ENCODE measurements at places on chromosomes 1 and 21.

DNA sequence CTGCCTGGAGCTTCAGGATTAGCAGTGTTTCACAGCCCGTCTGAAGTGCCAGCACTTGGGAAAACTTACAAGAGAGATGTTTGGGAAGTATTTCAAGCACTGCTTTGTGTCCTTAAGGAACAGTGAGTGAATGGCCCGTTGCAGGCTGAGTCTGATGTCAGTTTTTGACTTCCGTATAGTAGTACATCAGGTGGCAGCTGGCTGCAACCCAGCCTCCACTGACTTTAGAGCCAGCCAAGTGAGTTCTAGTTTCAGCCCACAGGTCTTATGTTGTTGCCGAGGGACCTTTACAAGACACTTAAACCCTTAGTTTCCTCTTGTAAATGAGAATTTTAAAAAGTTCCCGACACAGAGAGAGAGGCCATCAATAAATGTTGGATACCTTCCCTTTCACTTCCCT is 35.0 kb downstream of the UCK2 start:
- no peak for DNase-seq

DNA sequence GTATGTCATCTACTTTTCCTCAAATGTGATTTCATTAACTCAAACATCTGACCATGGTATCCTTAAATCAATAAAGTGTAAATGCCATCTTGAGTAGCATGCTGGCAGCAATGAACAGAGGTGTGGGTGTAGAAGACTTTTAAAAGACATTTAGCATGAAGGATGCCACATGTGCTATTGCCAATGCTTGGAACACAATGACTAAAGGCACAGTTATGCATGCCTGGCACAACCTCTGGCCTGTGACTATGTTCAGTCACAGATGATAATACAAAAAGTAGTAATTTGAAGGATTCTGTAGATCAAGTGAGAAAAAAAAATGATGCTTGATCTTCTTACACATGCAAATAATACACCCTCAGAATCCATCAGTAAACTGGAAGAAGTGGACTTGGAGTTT is 938.9 kb upstream of the ADGRL4 start:
- DNase-seq, result no peak

- DNase-seq, result no peak
These were observed 2.7 kb downstream of the PIK3CD start for GRCh38 chr1:9654051-9654833.

- DNase-seq, result no peak
These were observed 62.0 kb downstream of the TNN start for GRCh38 chr1:175129644-175129996.

GRCh38 chr1:5814046-5814619 is 178.1 kb downstream of the NPHP4 start:
- DNase-seq, result no peak

GRCh38 chr21:44352253-44352860 is 1.1 kb upstream of the TRPM2 start:
- no peak for DNase-seq

DNA sequence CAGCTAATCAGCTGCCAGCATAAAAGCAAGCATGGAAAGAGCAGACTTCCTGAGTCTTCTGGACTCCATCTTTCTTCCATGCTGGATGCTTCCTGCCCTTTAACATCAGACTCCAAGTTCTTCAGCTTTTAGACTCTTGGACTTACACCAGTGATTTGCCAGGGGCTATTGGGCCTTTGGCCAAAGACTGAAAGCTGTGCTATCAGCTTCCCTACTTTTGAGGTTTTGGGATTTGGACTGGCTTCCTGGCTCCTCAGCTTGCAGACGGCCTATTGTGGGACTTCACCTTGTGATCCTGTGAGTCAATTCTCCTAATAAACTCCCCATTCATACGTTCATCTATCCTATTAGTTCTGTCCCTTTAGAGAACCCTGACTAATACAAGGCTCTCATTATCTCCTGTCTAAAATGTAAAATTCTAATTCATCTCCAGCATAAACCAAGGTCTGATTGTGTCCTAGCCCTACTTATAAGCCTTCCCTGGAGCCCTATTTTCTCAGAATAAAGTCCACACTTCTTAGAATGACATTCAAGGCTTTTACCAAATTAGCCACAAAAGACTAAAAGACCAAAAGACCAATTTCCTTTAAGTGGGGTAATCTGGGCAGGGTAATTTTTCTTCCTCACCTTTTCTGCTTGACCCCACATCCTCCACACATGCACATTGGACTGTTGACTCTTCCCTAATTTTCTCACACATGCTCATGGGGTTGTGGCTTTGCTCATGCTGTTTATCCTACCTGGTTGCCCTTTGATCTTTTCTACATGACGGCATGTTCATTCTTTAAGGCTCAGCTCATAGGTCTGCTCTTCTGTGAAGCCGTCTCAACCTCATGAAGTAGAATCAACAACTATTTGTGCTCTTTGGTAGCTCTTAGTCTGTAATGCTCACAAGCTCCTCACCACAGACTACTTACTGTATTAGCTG is 18.1 kb upstream of the ENAH start:
- no peak for DNase-seq

DNA sequence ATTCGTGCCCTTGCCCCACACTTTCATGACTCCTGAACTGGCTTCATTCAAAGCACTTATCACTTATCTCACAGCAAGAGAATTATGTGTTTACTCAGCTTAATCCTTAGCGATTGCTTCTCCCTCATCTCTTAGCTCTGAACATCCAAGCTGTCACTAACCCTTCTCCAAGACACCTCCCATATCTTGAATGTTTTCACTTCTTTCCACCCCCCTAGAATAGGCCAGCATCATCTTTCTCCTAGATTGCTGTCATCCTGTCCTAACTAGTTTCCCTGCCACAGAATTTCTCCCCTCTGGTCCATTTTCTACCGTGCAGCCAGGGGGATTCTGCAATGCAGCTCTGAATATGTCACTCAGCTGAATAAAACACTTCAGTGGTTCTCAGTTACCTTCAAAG is 68.6 kb upstream of the SPATA6 start:
- DNase-seq, result no peak

DNA sequence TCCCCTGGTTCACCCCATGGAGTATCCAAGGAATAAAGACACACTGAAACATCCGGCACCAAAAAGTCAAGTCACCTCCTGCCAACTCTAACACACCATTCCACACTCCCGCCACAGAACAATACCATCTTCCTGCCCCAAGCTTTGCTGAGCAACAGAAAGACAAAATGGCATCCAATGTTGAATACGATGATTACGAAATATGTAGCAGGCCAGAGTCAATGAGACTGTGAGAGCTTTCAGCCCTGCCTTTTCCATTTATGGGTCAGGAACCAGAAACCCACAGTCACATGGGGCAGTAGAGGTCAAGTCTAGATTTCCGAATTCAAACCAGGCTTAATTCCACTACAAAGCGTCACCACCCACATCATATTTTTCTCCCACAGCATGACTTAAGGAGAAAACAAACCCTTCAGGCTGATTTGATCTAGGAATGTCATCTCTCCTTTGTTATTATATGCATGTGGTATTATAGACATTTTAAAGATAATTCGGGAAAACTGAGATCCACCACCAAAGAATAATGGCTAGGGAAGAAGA is 249.8 kb downstream of the SETD4 start:
- no peak for DNase-seq

- no peak for DNase-seq
These were observed 1.5 kb upstream of the SPATC1L start for GRCh38 chr21:46185716-46186115.

GRCh38 chr1:31658721-31659120 is 14.0 kb upstream of the PEF1 start:
- no peak for DNase-seq

- no peak for DNase-seq
These were observed 17.6 kb downstream of the NFASC start for GRCh38 chr1:204888294-204888693.

DNA sequence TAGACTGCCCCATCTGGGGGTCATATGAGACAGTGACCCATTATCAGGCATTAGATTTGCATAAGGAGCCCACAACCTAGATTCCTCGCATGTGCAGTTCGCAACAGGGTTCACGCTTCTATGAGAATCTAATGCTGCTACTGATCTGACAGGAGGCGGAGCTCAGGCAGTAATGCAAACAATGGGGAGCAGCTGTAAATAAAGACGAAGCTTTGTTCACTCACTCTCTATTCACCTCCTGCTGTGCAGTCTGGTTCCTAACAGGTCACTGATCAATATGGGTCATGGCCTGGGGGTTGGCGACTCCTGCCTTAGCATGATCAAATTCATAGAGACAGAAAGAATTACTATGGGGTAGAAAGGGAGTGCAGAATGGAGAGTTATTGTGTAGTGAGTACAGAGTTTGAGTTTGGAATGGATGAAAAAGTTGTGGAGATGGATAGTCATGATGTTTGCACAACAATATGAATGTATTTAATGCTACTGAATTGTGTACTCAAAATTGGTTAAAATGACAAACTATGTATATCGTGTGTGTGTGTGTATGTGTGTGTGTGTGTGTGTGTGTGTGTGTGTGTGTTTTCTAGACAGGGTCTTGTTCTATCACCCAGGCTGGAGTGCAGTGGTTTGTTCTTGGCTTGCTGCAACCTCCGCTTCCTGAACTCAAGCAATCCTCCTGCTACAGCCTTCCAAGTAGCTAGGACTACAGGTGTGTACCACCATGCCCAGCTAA is 42.2 kb downstream of the BTF3L4 start:
- DNase-seq, result peak; percentile 18

DNA sequence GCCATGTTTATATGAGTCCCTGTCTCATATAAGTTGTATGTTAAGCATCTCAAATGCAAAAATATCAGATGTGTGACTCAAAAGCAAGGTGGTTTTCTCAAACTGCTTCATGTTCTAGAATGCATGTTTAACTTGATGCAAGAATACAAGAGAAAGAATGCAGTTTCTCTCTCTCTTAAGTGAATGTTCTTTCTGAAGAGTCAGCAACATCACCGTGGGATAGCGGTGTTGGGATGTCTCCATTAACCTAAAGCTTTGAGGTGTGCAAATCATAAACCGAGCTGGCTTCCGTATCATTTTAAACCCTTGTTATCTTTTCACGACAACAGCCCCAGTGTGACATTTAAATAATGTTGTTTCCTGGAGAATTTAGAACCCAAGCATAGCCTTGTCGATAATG is 48.4 kb upstream of the TARBP1 start:
- no peak for DNase-seq

DNA sequence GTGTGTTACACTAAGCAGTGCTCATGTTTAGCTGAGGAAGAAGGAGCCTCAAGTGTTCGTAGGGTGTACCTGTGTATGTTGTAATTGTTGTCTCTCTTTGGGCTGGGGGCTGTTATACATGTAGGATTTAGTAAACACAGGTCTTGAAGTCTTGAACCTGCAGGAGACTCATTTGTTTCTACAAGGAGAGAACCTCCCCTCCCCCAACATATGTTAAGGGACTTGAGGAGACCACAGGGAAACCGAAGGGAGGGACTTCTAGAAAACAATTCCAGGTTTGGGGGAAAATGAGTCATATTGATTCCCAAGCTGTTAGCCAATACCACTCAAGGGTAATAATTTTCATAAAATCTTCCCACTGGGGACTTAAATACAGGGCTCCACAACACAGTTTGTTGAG is 25.0 kb upstream of the AGBL4 start:
- peak; percentile 55 for DNase-seq

DNA sequence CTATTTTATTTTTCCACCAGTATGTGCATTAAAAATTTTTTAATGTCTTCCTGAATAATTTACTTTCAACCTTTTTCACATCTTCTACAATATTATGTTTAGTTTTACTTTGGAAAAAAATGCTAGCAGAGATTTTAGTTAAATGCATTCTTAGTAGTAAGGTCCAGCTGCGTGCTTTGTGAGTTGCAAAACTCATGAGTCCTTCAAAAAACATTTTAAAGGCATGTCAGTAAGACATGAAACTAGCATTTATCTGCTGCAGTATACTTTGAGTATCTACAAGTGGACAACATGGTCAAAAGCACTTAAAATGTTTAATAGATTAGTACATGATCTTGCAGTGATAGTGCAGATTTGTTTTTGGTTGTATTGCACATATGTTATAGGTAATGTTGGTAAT is 139.0 kb downstream of the HS2ST1 start:
- no peak for DNase-seq

DNA sequence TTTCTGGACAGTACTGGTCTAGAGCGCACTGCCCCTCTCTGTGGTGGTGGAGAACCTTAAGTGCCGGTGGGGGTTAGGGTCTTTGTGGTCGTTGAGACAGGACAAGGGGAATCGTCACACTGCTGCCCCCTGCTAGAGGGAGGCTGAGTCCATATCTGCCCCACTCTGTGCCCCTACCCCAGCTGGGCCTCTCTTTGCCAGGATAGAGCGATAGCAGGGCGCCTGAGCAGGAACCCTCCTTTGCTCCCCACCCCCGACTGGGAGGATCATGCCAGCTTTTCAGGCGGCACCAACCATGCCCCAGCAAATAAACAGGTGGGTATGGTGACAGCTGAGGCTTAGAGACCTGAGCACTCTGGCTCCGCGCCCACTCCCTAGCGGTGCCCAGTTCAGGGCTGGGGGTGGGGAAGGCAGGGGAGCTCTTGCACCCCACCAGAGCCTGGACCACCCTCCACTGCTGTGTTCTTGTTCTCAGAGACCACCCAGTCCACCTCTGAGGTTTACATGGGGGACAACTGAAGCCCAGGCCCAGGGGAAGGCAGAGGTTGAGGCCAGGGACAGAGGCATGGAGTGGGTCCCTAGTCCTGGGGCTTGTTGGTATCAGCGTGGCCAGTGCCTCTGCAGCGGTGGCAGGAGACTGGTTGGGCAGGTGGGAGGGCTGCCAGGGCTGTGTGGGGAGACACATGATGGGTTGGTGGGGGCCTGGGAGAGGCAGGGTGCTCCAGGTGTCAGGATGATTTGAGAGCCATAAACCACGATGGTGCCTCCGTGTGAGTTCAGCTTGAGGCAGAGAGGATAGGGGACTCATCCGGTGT is 1.6 kb downstream of the PADI2 start:
- DNase-seq, result no peak

DNA sequence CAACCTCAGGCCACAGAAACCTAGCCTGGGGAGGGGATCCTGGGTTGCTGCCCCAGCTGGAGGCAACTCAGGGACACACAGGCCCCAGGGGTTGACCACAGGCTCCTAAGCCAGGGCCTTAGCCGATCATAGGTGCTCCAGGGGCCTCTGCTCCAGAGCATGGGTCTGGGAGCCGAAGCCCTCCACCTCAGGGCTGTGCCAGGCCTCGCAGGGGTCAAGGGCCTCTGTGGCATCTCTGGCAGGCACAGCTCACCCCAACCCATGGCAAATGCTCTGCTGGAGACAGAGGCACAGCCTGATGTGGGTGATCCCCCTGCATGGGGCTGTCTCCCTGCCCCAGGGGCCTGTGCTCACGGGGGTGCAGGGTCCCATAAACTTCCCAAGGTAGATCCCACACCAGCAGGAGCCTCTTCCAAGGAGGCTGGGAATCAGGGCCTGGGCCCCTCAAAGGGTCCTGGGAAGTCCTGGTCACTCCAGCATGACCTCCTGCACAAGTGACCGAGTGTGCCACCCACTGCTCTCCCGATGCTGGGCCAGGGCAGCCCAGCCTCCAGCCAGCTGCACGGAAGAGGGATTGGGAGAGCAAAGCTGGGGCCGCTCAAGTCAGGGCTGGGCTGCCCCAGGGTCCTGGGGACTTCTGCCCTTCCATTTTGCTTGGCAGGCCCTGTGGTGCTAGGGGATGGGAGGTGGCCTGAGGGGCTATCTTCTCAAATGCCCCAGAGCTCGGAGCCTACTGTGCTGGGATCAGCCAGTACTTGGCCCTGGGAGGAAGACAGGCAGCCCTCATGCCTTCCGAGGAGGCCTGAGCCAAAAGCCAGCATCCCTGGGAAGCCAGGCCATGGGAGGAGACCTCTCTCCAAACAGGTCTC is 22.2 kb upstream of the PRSS38 start:
- no peak for DNase-seq

Measured in GM23338 (cell line).